Thyroid gland (tissue), 4 donors: ENCODE measurements at places on chromosomes 11 and 22. TPM values are rescaled to one million over a fixed set of nuclear protein-coding genes. Genes with fewer than 3 reads are reported as not detected.

DNA sequence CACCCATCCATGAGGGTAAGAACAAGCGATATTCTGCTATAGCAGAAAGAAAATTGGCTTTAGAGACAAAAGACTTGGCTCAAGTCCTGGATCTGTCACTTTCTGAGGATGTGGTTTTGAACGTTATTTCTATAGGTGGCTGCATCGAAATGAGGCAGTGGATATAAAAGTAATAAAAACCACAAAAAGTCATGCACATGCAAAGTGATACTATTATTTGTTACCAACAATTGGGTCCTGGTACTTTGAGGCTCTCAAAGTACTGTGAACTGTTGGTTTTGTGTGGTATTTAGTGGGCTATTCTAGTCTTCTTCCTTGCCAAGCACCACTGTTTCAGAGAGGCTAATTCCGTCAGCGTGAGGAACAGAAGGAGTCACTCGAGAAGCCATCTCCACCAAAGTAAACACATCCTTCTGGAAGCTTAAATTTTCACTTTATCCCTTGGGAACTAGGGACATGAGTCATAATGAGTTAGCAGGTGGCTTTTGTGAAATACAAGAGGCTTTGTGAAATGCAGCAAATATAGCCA is 13.1 kb downstream of the UBASH3B start:
- no peak overlapping the region for H3K27ac ChIP-seq
- no peak overlapping the region for H3K4me3 ChIP-seq
- no peaks in the 10 kb centered on the region for H3K36me3 ChIP-seq
- no peaks in the 10 kb centered on the region for H3K4me1 ChIP-seq
- H3K27me3 ChIP-seq, result no peaks in the 10 kb centered on the region

GRCh38 chr11:70078095-70078780 is at the start of gene ANO1:
Gene ANO1, plus strand, starts transcription at chr11:70078317. Its CDS starts 290 bp downstream, at chr11:70078607.
- no peaks in the 10 kb centered on the region for H3K27me3 ChIP-seq
- peak within 1 kb of the TSS; percentile 47 for H3K27ac ChIP-seq

DNA sequence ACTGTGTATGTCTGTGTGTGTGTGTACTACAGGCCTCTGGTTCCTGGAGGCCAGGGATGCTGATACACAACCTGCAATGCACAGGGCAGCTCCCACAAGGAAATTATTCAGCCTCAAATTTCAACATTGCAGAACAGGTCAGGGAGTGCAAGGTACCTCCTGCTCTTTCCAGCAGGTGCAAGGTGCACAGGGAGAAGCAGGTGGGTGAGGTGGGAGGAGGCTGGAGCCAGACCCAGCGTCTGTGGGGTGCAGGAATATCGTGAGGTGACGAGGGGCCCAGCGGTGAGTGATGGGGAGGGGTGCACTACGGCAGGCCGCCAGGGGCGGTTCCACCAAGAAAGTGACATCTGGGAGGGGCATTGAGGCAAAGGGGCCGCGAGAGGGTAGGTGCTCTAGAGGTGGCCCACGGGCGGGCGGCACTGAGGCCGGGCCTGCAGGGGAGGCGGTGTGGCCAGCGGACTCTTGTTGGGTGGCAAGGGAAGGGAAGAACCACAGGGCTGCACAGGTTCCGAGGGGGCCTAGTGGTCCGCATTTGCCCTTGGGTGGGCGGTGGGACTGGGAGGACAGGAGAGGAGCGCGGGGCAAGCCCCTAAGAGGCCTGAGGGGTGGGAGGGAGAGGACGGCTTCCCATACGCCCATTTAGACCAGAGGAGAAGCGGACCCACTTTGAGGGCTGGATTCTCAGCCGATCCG is 21.6 kb downstream of the DGCR6L start:
- no peaks in the 10 kb centered on the region for H3K27me3 ChIP-seq
- H3K4me1 ChIP-seq, result no peaks in the 10 kb centered on the region
- H3K4me3 ChIP-seq, result peak overlapping the region; percentile 44
- peak; percentile 13 for DNase-seq

DNA sequence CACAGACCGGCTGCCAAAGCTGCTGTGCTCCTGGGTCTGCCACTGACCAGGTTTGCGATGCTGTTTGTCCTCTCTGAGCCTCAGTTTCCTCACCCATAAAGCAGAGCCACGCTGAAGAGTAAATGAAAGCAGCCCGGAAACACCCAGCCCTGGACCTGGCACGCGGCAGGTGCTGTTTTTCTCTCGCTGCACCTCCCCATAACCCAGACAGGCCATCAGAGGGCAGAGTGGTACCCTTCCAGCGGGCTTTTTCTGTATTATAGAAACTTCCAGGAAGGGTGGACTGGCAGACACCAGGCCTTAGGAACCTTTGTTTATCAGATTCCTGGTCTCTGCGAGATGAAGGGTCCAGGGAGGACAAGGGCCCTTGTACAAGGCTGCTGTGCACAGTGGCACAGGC is 17.9 kb upstream of the FGF19 start:
- no peak overlapping the region for H3K27ac ChIP-seq
- no peaks in the 10 kb centered on the region for H3K4me1 ChIP-seq
- H3K27me3 ChIP-seq, result no peaks in the 10 kb centered on the region
- H3K36me3 ChIP-seq, result no peaks in the 10 kb centered on the region
- no peak overlapping the region for H3K4me3 ChIP-seq
- no peak for DNase-seq

GRCh38 chr11:126416542-126417090 is 61.1 kb downstream of the ST3GAL4 start:
- no peaks in the 10 kb centered on the region for H3K36me3 ChIP-seq
- DNase-seq, result peak; percentile 87
- peaks cover 17% of the 10 kb centered on the region for H3K4me1 ChIP-seq
- H3K27ac ChIP-seq, result peak overlapping the region; percentile 61
- H3K4me3 ChIP-seq, result no peak overlapping the region
- no peaks in the 10 kb centered on the region for H3K27me3 ChIP-seq

DNA sequence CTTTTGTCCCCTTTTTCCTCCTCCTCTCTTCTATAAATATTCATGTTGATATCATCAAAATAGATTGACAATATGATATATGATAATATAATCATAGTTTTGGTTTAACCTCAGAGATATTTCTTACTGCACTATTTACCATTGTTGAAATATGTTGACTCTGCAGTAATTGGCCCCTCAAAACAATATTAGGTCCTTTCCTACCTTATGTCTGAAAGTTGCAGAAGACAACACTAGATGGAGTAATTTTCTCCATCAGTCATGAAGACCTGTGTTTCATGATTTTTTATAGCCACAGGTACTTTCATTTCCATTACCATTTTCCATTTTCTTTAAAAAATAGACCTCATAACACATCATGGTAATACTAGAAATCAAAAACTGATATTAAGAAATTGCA is 284.4 kb downstream of the LUZP2 start:
- DNase-seq, result no peak
- H3K4me1 ChIP-seq, result no peaks in the 10 kb centered on the region
- no peak overlapping the region for H3K27ac ChIP-seq
- H3K27me3 ChIP-seq, result no peaks in the 10 kb centered on the region
- no peak overlapping the region for H3K4me3 ChIP-seq
- no peaks in the 10 kb centered on the region for H3K36me3 ChIP-seq

The EXPH5 gene
- 4.5 TPM for total RNA-seq

The DENND6B gene
- 6.1 TPM for total RNA-seq
